ENCODE measurements at places on chromosomes 5 and 9.

DNA sequence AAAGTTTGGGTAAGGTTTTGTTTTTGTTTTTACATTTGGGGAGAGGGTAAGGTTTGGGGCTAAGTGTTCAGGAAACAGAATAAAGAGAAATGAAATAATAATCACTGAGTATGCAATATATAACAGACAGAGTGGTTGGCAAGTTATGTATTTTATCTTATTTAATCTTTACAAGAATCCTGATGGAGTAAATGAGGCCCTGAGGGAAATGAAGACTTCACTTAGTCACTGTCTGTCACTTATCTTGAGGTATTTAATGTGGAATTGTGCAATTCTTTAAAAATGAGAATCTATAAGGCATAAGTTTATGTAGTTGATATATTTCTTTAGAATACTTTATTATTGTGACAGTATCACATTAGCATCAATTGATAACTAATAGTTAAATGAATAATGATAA, 48.1 kb downstream of the TEK start:
- no peak for DNase-seq

GRCh38 chr9:89505048-89505447, 7.1 kb upstream of the SEMA4D start:
- no peak for DNase-seq

DNA sequence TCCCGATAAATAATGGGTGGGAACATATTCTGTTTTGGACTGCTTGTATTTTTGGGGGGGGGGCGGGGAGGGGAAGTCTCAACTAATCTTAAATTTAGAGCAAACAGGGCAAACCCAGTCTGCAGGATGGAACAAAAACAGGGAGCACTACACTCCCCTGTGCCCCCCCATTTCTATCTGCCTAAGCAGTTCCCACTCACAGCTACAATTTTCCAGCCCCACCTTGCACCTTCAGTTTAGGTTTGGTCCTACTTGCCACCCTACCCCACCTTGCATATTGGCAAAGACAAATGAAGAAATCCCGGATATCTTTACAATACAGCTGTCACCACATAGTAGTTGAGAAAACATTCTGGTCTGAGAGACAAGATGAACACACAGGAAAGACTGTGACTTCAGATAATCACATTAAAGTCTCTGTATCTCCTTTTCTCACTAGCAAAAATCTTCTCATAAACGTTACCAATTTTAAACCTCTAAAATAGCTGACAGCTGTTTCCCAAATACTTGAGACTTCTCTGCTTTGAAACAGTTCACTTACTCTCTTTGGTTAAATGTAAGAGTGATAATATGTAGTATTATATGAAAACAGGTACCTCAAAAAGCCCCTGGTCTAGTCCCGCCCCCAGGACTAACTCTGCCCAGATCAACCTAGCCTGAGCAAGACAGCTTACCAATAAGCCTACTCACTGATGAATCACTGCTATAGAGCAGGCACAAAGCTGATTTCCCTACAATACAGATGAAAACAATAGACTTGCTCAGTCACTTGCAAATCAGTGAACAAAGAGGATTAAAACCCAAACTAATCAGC, 5.2 kb upstream of the RAPGEF6 start:
- DNase-seq: no peak

DNA sequence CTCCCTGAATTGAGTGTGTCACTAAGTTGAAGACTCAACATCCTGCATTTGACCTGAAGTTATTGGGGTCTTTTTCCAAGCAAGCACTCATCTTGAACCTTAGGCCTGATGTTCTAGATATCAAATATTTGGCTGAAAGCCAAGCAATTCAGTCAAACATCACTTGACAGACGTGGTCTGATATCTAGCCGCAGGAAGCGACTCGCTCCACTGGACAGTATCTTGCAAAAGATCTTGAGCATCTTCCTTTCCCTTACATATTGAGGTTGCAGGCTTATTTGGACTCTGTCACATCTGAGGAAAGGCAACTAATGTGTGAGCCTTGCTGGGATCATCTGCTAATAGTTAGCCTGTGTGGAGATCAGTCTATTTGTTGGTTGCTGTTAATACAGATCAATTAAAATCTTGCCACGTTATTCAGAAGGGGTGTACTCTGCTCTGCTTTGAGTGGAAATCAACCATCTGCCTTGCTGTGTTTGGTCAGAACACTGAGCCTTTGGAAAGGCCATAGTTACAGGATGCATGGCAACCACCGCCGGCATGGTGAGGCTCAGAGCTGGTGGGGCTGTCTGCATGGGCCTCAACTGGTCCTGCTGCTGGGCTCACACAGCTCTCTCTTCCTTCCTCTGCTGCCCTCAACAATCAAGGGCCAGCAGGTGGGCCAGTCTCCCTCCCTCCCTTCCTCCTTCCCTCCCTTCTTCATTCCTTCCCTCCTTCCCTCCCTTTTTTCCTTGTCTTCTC, 166.9 kb upstream of the KLF9 start:
- DNase-seq: no peak

GRCh38 chr9:124880501-124880900, 18.6 kb downstream of the ARPC5L start:
- DNase-seq: no peak

DNA sequence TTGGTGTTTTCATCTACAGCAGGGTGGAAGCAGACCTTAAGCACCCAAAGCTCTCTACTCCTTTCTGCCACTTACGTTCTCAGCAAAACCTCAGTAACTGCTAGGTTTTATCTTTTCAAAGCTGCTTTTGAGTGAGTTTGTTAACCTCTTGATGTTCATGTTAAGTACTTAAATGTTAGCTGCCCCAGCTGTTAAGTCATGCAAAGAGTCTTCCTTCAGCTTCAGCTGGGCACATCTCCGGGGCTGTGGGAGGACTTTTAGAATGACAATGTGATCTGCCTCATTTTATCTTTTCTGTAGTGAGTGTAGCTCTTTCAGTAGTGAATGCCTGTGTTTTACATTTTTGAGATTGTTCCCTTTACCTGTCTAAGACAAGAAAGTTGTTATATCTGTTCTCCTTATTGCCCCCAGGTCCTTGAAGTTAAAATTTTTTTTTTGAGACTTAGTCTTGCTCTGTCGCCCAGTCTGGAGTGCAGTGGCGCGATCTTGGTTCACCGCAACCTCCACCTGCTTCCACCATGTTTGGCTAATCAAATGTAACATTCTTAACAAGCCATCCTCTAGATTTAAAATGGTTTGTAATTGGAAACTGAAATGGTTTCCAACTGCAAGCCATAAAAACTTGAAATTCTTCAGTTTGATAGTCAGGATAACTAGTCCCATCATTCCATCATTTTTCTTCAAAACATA, 19.6 kb downstream of the KDM4C start:
- no peak for DNase-seq

DNA sequence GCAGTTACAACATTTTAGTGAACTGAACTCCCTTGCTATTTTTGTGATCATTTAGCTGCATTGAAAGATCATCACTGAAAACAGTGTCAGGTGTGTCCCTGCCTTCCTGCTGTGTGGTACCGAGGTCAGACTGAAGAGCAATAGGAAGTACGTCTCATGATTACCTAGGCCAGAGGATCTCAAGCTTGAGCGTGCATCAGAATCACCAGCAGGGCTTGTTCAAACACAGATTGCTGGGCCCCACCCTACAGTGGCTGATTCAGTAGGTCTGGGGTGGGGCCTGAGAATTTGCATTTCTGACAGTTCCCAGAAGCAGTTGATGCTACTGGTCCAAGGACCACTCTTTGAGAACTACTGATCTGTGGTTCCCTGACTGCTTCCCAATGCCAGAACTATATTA, 159.6 kb downstream of the ACTL7B start:
- no peak for DNase-seq

- DNase-seq: no peak
These were observed 5.0 kb downstream of the RELL2 start for GRCh38 chr5:141641634-141642267.
